Left ventricle myocardium superior (tissue), 1 donor: ENCODE measurements at places on chromosomes 11 and 22.

- DNase-seq = no peak
Observed at GRCh38 chr11:120054016-120054752, 83.7 kb downstream of the TRIM29 start.

DNA sequence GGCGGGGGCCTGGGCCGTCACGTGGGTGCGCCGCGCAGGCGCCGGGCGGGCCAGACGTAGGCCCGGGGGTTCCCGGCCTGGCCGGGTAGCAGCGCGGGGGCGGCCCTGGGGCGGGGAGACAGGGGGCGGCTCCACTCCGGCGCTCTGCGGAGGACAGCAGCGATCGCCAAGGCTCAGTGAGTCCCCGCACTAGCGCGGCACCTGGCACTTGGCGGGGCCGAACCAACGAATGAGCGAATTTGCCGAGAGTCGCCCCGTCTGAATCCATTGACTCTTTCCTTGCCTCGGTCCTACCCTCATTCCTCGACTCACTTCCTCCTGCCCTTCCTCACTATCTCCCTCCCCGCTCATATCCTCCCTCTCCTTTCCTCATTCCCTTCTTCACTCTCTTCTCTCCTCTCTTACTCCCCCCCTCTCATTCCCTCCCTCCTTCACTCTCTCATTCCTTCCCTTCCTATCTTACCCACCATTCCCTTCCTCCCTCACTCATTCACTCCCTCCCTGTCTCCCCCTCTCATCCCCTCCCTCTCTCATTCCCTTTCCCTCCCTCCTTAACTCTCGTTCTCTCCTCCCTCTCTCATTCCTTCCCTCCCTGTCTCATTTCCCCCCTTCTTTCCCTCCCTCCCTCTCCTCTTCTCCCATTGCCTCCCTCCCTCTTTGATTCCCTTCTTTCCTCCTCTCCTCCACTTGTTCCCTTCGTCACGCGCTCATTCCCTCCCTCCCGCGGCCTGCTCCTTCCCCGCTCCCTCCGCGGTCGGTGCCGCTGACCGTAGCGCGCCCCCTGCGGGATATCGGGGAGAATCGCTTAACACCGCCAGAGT, 476 bp upstream of the KLHL22 start:
- DNase-seq = peak; percentile 96

GRCh38 chr11:6667733-6668374, 12.2 kb upstream of the DCHS1 start:
- DNase-seq = no peak

DNA sequence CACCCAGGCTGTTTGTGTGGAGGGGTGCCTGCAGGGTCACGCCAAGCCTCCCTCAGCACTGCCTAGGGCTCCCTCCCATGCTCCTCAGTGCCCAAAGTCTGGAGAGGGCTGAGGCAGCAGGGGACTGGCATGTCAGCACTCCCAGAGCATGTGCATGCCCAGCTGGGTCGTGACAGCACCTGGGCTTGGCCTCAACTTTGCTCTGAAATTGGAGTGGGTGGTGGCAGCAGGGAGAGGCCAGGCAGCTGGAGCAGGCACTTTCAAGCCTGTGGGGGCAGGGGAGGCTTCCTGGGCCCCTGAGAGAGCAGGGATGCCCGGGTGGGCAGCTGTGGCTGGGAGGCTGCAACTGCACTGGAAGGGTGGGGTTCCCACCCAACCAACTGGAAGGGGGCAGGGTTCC, 35.6 kb upstream of the DDX10 start:
- no peak for DNase-seq

DNA sequence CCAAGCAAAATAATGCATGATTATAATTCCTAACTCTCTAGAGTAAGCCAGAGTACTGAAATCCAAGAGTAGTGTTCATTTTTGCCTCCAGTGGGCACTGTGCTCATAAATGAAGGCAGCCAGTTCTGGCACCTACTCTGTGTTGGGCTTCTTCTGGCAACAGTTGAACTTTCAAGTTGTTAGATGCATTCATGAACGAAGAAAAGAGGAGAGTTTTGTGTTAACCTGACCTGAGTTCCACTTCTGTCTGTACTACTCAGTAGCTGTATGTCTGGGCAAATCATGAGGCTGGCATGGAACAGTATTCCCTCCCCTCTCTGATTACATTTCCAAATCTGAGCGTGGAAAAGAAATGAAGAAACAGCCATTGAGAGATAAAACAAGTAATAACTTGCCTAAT, 20.3 kb upstream of the TENM4 start:
- no peak for DNase-seq

- peak; percentile 22 for DNase-seq
Observed at GRCh38 chr11:84384731-84385130, 1098.6 kb upstream of the CCDC90B start.

- DNase-seq = no peak
Observed at GRCh38 chr22:43554694-43555365, 143.0 kb downstream of the MPPED1 start.

DNA sequence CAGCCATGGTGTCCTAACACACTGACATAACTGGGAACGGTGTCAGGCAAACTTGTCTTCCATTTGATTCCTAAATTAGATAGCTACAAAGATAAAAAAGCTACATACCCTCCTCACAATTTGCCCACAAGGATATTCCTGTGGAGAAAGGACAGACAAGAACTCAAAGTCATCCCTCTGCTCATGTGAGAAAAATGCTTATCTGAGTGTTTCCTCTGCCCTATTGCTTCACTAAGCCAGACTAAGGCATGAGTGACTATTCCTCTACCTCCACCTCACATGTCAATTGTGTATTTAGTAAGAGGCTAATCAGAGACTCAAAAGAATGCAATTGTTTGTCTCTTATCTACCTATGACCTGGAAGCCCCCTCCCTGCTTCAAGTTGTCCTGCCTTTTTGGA, 247.7 kb downstream of the DDX10 start:
- DNase-seq = no peak

GRCh38 chr22:32555581-32555980, 81.0 kb downstream of the FBXO7 start:
- DNase-seq = no peak

GRCh38 chr11:112523477-112523876, 262.8 kb upstream of the PLET1 start:
- DNase-seq = no peak

GRCh38 chr22:44147008-44147645, 33.6 kb upstream of the PARVG start:
- DNase-seq = no peak

DNA sequence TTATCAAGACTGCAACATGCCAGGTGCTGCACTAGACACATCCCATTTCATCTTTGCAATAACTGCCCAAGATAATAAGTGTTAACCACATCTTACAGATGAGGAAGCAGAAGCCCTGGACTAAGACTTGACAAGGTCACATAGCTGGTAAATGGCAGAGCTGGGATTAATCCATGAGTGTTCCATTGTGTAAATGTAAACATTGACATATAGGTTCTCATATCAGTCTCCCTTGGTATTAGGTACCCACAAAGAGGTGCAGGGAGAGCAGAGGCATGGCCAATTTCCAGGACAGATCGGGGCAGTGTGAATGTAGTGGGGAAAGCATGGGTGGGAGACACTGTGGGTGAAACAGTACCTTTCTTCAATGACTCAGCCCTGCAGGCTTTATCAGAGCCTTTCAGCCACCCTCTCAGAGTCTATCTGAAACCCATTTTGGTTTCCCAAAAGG, 17.9 kb downstream of the MICAL2 start:
- DNase-seq = no peak

DNA sequence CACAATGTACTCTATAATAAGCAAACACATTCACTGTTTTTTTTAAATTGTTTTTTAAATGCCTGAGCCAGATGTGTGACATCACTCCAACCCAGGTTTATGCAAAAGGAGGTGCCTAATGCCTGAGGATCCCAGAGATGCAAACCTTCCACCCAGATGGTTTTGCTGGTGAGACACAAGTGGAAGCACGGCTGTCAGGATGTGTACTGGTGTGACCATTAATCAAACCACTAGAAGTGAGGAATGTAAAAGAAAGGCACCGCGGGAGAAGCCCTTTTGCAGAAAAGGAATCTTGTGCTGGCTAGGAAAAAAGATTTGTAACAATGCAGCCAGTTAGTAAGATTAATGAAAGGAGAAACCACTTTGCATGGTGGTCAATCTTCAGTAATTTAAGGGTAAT, 407.4 kb downstream of the LARGE1 start:
- DNase-seq = no peak

GRCh38 chr22:24357547-24357946, 69.9 kb upstream of the ADORA2A start:
- DNase-seq = no peak

DNA sequence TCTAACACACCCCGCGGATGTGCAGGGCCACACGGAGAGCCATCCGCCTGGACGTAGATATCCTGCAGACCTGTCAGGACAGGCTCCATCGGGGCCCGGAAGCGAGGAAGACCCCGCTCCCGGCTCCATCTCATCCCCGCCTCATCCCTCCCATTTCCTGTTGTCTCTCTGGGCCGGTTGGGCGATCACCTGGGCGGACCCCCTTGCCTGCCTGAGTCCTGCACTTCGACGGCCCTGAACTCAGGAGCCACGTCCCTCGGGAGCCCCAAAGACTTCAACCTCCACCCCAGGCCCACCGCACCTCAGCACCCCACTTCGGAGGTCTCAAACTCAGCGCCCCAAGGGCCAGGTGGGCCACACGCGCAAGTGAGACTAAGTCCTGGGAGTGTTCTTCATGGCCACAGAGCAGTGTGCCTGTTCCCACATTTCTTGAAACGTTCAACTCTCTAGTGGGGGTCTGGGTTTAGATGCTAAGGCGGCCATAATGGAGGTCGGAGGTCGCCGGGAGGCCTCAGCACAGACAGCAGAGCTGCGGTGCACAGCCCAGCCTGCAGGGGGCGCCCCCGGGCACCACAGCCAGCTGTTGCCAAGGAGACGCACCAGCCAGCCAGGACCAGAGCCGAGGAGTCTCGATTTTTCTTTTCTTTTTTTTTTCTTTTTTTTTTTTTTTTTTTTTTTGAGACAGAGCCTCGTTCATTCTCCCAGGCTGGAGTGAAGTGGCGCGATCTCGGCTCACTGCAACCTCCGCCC, 26.0 kb upstream of the FADD start:
- DNase-seq = peak; percentile 45

DNA sequence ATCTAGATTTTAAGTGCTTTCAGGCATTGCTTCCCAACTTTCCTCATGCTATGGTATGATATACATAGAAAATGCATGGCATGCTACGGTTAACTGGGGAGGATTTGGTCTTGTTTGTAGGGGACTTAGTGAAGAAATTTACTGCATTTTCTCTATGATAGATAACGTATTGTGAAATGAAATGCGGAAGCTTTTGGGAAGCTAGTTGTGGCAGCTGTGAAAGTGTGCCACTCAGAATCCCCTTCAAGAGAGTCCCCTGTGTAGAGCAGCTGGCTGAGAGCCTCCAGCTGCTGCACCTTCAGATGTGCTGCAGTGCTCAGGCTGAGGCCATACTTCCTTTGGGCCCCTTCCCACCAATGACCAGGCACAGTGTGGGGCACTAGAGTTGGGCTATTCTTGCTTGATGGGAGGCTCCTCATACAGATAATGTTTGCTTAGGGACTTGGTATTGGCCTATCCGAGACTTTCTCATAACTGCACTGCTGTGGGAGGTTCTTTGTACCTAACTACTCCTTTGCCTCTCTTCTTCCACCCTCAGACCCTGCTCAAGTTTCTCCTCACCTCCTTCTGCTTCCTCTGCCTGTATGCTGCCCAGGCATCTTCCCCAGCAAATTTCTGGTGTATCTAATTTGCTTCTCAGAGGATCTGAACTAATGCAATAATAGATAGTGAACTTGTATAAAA, 67.3 kb downstream of the HIPK3 start:
- no peak for DNase-seq

DNA sequence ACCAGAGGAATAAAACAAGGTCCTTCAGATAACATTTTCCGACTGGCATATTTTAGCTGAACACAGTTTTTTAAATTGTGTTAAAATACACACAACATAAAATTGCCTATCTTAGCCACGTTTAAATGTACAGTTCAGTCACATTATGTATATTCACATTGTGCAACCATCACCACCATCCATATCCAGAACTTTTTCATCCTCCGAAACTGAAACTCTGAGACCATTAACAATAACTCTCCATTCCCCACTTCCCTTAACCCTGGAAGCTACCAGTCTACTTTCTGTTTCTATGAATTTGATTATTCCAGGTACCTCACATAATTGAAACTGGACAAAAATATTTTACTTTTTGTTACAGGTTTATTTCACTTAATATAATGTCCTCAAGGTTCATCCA, 213.3 kb downstream of the ETS1 start:
- DNase-seq = no peak

DNA sequence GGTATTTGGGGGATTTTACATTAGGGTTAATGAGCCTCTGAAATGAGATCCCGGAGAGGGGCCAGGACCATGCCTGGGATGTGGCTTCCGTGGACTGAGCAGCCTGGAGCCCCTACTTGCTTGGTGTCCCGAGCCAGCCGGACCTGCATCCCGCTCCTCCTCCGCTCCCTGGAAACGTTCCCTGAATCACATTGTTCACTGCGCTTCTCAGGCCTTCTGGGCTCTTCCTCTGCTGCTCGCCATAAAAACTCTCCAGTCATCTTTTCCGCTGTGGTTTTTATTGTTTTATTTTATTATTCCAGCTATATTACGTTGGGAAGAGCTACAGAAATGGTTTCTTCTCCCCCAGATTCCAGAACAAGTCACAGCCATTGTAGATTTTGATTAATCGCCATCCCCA, 13.3 kb upstream of the KCNQ1OT1 start:
- DNase-seq = no peak

- no peak for DNase-seq
Observed at GRCh38 chr11:100586361-100587101, 100.6 kb upstream of the ARHGAP42 start.

- DNase-seq = no peak
Observed at GRCh38 chr11:12392672-12393071, 15.3 kb downstream of the PARVA start.

GRCh38 chr11:13009921-13010748, 1.0 kb downstream of the RASSF10 start:
- DNase-seq = peak; percentile 28
